ENCODE measurements at places on chromosomes 11 and 22. TPM values are rescaled to one million over a fixed set of nuclear protein-coding genes. Genes with fewer than 3 reads are reported as not detected.

The ACTN3 gene
- not detected for total RNA-seq

The NCAM1 gene
- 57.3 TPM for total RNA-seq

The OR6A2 gene
- not detected for total RNA-seq

DNA sequence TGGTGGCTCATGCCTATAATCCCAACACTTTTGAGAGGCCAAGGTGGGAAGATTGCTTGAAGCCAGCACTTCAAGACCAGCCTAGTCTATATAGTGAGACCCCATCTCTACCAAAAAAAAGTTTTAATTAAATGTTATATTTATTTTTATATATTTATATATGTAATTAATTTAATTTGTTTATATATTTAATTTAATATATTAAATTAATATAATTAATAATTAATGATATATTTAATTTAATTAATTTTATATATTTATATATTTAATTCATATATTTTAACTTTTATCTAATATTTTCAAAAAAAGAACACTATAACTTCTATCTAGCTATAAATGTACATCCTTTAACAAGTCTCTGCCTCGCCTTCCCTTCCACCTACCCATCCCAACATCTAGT is 104.8 kb downstream of the PAX6 start:
- H3K27me3 ChIP-seq, result no peaks in the 10 kb centered on the region
- no peak overlapping the region for H3K27ac ChIP-seq
- no peak for DNase-seq
- H3K36me3 ChIP-seq, result no peaks in the 10 kb centered on the region
- H3K4me1 ChIP-seq, result no peaks in the 10 kb centered on the region

DNA sequence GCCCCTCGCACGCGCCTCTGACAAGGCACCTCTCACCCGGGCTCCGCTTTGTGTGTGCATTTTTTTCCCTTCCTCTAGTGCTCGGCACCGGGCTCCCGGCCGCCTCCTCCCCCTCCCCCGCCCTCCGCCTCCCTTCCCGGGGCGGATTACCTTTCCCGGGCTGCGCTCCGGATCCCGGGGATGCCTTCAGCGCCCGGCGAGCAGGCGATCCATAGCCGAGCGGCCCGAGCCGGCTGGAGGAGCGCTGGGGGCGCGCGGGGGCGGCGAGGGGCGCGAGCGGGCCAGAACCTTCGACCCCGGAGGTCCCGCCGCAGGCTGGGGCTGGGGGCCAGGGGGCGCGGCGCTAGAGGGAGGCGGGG is 282 bp downstream of the MPPED2 start:
- H3K27ac ChIP-seq, result no peak overlapping the region
- H3K27me3 ChIP-seq, result peaks cover 37% of the 10 kb centered on the region
- no peaks in the 10 kb centered on the region for H3K4me1 ChIP-seq
- H3K4me3 ChIP-seq, result peak overlapping the region; percentile 64
- DNase-seq, result no peak

DNA sequence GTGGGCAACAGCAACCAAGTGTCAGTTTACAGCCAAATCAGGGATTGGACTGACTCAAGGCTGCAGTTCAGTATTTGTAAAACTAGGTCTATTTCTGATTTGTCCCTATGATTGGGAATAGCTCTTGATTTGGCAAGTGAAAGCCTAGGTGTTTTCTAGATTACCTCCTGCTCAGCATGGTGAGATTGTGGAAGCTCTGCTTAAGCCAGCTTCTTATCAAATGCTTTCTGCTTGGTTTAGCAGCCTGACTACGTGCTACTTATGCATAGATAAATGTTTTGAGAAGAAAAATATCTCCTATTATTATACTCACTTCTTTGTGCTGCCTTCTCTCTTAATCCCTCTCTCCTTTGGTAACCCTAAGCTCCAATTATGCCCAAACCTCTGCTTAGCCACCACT is 86.3 kb upstream of the AMOTL1 start:
- no peaks in the 10 kb centered on the region for H3K27me3 ChIP-seq
- no peak overlapping the region for H3K27ac ChIP-seq
- no peaks in the 10 kb centered on the region for H3K36me3 ChIP-seq
- no peak overlapping the region for H3K4me3 ChIP-seq
- H3K4me1 ChIP-seq, result no peaks in the 10 kb centered on the region

DNA sequence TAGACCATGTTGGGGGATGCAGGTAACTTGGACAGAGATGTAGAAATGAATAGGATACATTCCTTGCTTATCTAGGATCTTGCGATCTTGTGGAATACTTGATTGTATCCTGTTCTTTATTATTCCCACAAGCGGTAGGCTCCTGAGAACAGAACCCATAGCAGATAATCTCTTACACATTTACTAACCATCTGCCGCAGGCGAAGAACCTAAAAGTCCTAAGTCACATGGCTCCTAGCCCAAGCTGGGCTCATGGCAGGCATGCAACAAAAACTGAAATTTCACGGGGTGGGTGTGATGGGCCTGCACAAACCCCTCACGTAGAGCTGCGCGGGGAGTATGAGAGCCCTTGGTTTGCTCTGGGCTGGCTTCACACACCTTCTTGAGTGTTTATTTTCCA is 177.4 kb upstream of the NECTIN1 start:
- DNase-seq, result no peak
- no peak overlapping the region for H3K27ac ChIP-seq
- H3K36me3 ChIP-seq, result no peaks in the 10 kb centered on the region
- no peak overlapping the region for H3K4me3 ChIP-seq

GRCh38 chr11:35089666-35090065 is 49.3 kb upstream of the CD44 start:
- no peaks in the 10 kb centered on the region for H3K4me1 ChIP-seq
- H3K27ac ChIP-seq, result no peak overlapping the region
- no peak overlapping the region for H3K4me3 ChIP-seq
- H3K27me3 ChIP-seq, result no peaks in the 10 kb centered on the region
